Smooth muscle cell of bladder (primary cell): ENCODE measurements at places on chromosomes 6 and 20. TPM values are rescaled to one million over a fixed set of nuclear protein-coding genes. Genes with fewer than 3 reads are reported as not detected.

Gene CCN5
- total RNA-seq = 1.1 and 5.0 TPM in 2 replicates

Gene LINC00237
- total RNA-seq = not detected in 2 replicates

Gene FOXA2
- under 0.01 TPM in 1 of 2 replicates, not detected in the other for total RNA-seq

Gene RSPH9
- 0.85 and 1.0 TPM in 2 replicates for total RNA-seq

Gene CLPSL2
- not detected in 2 replicates for total RNA-seq

Gene SLC17A3
- total RNA-seq = not detected in 2 replicates

Gene TSBP1
- not detected in 2 replicates for total RNA-seq

Gene AFG1L
- 3.3 and 5.1 TPM in 2 replicates for total RNA-seq

Gene HLA-DOA
- total RNA-seq = under 0.01 TPM in 1 of 2 replicates, not detected in the other
